Spinal cord (tissue), 10 donors: ENCODE measurements at places on chromosomes 7 and 10. TPM values are rescaled to one million over a fixed set of nuclear protein-coding genes. Genes with fewer than 3 reads are reported as not detected.

DNA sequence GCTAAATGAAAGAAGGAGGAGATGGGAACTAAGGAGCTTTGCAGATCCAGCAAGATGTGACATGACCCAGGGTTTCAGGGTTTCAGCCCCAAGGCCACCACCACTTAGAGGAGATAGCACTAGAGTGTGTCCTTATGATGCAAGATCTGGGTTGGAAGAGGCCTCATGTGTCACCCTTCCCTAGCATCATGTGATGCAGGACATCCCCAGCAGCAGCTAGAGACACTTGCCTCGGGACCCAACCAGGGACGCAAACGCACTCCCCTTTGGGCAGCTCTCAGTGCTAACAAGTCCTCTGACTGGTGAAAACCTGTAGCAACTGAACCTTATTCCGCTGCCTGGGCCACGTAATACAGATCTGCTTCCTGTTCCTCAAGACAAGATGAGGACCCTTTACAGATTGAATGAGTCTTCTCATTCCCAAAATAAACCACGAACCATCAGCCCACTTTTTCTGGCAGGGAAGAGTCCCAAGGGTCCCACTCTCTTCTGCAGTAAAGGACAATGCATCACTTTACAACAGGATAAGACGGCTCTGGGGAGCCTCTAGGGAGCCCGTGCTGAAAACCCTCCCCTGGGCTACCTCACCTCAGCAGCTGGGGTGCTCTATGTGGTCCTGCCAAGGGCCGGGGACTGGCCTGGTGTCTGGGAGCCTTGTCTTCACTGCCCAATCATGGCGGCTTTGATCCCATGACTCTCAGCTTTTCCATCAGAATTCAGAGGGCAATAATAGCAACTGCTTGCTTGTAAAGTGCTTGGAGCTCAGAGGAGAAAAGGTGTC is 44.8 kb upstream of the GDF10 start:
- peaks cover 17% of the 10 kb centered on the region for H3K4me1 ChIP-seq
- DNase-seq, result no peak
- no peaks in the 10 kb centered on the region for H3K27me3 ChIP-seq
- no peaks in the 10 kb centered on the region for H3K36me3 ChIP-seq
- no peak overlapping the region for H3K27ac ChIP-seq

DNA sequence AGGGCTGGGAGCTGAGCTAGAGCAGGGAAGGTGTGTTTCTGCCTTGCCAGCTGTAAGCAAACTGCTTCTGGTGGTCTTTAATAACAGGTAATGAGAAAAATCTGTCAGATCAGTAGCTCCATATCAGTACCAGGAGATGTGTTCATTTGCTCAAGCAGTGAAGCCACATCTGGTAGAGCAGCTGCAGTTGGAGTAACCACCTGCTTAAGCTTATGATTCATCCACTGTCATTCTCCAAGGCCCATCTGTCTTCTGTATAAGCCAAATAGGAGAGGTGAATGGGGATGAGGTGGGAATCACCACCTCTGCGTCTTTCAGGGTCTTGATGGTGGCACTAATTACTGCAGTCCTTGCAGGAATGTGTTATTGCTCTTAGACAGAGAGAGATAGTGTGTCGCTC is 18.4 kb upstream of the COBL start:
- H3K27ac ChIP-seq, result no peak overlapping the region
- H3K36me3 ChIP-seq, result no peaks in the 10 kb centered on the region
- DNase-seq, result no peak
- H3K4me1 ChIP-seq, result no peaks in the 10 kb centered on the region
- H3K4me3 ChIP-seq, result no peak overlapping the region

GRCh38 chr10:32379950-32380551 is 33.1 kb upstream of the EPC1 start:
- H3K4me3 ChIP-seq, result peak overlapping the region; percentile 90
- DNase-seq, result no peak
- H3K27me3 ChIP-seq, result no peaks in the 10 kb centered on the region
- peak overlapping the region; percentile 93 for H3K27ac ChIP-seq
- no peaks in the 10 kb centered on the region for H3K36me3 ChIP-seq
- H3K4me1 ChIP-seq, result no peaks in the 10 kb centered on the region

DNA sequence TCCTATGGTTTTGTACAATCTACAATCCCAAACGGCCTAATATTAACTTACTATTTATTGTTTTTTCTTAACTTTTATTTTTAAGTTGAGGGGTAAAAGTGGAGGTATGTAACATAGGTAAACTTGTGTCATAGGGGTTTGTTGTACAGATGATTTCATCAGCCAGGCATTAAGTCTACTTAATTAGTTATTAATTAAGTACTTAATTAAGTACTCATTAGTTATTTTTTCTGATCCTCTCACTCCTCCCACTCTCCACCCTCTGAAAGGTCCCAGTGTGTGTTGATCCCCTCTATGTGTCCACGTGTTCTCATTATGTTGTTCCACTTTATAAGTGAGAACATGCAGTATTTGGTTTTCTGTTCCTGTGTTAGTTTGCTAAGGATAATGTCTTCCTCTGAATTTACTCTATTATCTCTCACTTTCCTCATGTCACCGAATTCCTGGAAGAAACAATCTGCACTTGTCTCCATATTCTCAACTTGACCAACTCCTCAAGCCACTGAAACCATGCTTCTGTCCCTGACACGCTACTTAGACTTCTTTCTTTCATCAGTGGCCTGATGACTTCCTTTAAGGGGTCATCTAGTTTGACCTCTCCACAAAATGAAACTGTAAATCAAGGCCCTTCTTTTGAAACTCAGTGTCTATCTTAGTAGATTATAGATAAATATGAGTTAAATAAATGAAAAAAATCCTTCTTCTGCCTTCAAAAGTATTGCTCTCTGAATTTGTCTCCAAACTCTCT is 9.1 kb downstream of the CACNA2D1 start:
- H3K36me3 ChIP-seq, result no peaks in the 10 kb centered on the region
- no peak overlapping the region for H3K27ac ChIP-seq
- no peaks in the 10 kb centered on the region for H3K4me1 ChIP-seq
- H3K27me3 ChIP-seq, result no peaks in the 10 kb centered on the region

DNA sequence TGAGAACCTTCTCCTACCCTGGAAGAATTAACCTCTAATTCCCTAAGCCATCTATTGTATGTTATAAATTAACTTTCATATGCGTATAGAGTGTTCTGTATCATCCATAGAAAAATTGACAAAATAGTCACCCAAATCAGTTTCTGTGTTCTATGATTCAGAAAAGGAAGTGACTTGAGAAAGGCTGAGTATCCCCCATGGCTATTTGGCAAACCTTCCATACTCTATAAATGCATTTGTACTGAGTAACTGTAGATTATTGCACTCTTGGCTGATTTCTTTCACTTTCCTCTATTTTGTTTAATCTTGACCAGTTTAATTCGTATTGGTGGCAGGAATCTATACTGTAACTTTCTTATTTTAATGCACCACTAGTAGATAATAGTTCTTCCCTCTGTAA is 182.2 kb downstream of the HTR7 start:
- H3K27me3 ChIP-seq, result no peaks in the 10 kb centered on the region
- DNase-seq, result no peak
- H3K36me3 ChIP-seq, result no peaks in the 10 kb centered on the region
- H3K4me1 ChIP-seq, result no peaks in the 10 kb centered on the region

DNA sequence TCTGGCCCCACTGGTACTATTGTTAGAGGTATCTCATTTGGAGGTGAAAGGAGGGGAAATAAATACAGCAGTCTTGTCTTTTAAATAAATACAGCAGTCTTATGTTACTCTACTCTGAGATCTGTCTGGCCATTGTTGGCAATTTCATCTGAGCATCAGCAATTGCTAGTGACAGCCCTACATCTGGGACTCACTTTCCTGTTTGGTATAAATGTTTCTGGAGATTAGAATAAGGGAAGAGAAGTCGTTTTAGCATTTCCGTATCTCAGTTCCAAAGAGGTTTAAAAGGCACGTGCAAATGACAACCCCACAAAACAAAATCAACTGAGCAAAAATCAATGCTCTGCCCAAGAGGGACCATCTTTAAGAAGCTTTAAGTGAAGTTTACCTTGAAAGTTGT is 18.1 kb upstream of the CNNM2 start:
- H3K27me3 ChIP-seq, result no peaks in the 10 kb centered on the region
- DNase-seq, result no peak
- no peak overlapping the region for H3K27ac ChIP-seq
- H3K4me3 ChIP-seq, result no peak overlapping the region
- H3K4me1 ChIP-seq, result no peaks in the 10 kb centered on the region

DNA sequence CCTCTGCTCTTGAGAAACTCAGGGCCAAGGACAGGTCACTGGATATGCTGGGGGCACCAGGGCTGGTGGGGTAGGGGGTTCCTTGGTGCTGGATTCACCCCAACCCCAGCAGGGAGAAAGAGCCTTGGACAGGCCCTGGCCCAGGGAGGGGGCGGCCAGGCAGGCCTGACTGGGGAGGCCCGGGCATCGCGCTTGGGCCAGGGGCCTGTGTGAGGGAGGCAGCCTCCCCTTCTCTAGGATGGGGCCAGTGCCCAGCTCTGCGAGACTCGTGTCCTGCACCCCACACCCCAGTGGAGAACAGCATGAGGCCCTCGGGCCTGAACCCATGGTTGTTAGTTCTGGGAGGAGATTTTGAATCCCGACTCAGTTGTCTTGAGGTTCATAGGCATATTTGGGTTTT is 217.1 kb downstream of the ZNF248 start:
- no peaks in the 10 kb centered on the region for H3K27me3 ChIP-seq
- H3K4me1 ChIP-seq, result no peaks in the 10 kb centered on the region

DNA sequence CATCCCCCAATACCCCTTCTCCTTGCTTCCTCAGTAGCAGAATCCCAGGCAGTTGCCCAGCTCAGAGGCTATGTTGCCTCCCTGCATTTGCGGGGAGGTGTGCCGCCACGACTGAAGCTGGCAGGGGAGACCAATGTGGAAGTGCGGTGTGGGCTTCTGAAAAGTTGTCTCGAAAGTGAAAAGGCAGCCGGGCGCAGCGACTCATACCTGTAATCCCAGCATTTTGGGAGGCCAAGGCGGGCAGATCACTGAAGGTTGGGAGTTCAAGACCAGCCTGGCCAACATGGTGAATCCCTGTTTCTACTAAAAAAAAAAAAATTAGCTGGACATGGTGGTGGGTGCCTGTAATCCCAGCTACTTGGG is 15.9 kb upstream of the PFKFB3 start:
- no peak overlapping the region for H3K27ac ChIP-seq
- DNase-seq, result no peak
- no peaks in the 10 kb centered on the region for H3K36me3 ChIP-seq
- H3K27me3 ChIP-seq, result no peaks in the 10 kb centered on the region
- H3K4me1 ChIP-seq, result peaks cover 7% of the 10 kb centered on the region

- H3K27me3 ChIP-seq, result no peaks in the 10 kb centered on the region
- no peak overlapping the region for H3K27ac ChIP-seq
- no peak for DNase-seq
- no peak overlapping the region for H3K4me3 ChIP-seq
These were observed 88.8 kb downstream of the ZRANB1 start for GRCh38 chr10:125030567-125031197.

DNA sequence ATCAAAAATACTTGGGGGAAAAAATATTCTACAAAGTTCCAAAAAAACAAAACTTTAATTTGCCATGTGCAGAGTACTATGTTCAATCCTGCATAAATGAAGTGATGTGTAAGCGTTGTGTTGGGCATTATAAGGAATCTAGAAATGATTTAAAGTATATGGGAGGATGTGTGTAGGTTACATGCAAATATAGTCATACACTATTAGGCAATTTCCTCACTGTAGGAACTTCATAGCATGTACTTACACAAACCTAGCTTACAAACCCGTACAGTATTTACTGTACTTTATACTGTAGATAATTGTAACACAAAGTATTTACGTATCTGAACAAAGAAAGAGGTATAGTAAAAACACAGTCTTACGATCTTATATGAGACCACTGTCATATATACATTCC is 72.3 kb downstream of the NRBF2 start:
- peaks cover 4% of the 10 kb centered on the region for H3K4me1 ChIP-seq
- no peaks in the 10 kb centered on the region for H3K27me3 ChIP-seq
- H3K4me3 ChIP-seq, result no peak overlapping the region
- H3K36me3 ChIP-seq, result peaks cover 4% of the 10 kb centered on the region
- no peak for DNase-seq

GRCh38 chr7:93364806-93365205 is 132.6 kb downstream of the VPS50 start:
- no peaks in the 10 kb centered on the region for H3K36me3 ChIP-seq
- no peak overlapping the region for H3K4me3 ChIP-seq
- no peaks in the 10 kb centered on the region for H3K27me3 ChIP-seq
- no peak for DNase-seq
- no peaks in the 10 kb centered on the region for H3K4me1 ChIP-seq

DNA sequence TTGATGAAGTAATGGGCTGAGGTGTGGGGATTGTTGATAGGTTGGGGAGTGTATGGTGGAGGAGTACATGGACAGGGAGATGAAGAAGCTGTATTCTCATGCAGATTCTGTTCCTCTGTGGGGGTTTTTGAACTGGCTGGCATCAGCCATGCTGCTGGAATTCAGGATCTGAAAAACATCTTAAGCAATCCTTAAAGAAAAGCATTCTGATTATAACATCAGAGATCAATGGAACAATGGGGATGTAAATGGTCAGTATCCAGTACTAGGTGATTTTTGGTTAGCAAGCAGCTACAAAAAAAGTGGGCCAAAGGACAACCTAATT is 247.5 kb upstream of the GALNT17 start:
- H3K36me3 ChIP-seq, result no peaks in the 10 kb centered on the region
- H3K4me3 ChIP-seq, result no peak overlapping the region
- no peaks in the 10 kb centered on the region for H3K4me1 ChIP-seq
- no peak for DNase-seq
- H3K27me3 ChIP-seq, result no peaks in the 10 kb centered on the region

- no peak overlapping the region for H3K27ac ChIP-seq
- no peaks in the 10 kb centered on the region for H3K36me3 ChIP-seq
- no peak overlapping the region for H3K4me3 ChIP-seq
These were observed 232.2 kb upstream of the CTBP2 start for GRCh38 chr10:125392609-125393008.

Gene GPAM
- 23.9 TPM for total RNA-seq

Gene PAX4
- total RNA-seq, result not detected

Gene RBP4
- 3.7 TPM for total RNA-seq

Gene PCLO
- 53.5 TPM for total RNA-seq

Gene FOXI2
- total RNA-seq, result not detected

Gene AKR1B15
- 0.17 TPM for total RNA-seq

Gene SFRP4
- 78.4 TPM for total RNA-seq

Gene NUDT13
- total RNA-seq, result 2.4 TPM

Gene FEZF1
- total RNA-seq, result 0.77 TPM

Gene COL17A1
- 0.61 TPM for total RNA-seq
